CMK (cell line): ENCODE measurements at places on chromosomes 2 and 18.

DNA sequence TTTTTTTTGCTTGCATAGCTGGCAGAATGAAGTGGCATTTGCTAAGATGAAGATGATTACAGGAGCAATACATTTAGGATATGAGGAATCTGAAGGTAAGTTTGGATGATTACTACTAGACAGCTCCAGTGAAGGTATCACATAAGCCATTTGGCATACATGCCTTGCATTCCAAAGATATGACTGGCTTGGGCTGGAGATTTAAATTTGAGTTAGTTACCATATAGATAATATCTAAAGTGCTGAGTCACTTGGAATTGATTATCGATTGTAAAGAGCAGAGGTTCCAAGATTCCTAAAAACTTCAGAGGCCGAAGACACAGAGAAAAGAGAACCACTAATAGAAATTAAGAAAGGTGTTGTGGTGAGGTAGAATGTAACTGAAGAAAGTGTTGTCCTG, 1026.4 kb downstream of the DSC3 start:
- DNase-seq: no peak

GRCh38 chr2:186135686-186136085, 350.4 kb upstream of the ZC3H15 start:
- no peak for DNase-seq

DNA sequence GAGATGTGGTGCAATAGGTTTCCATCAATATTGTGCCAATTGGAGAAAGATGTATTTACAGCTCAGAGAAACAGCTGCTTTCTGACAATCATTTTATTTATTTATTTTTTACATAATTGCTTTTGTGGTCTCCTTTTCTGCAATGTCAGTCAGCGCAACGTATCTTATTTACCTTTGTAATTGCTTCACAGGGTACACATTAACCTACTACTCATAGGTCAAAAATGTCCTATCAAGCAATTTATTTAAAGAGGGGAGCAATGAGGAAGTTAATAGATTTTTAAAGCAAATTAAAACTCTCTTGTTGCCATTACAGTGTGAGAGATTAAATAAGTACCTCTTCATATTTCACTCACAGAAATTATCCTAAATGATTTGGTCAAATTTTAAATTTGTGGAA, 291.0 kb downstream of the CALCRL start:
- no peak for DNase-seq

DNA sequence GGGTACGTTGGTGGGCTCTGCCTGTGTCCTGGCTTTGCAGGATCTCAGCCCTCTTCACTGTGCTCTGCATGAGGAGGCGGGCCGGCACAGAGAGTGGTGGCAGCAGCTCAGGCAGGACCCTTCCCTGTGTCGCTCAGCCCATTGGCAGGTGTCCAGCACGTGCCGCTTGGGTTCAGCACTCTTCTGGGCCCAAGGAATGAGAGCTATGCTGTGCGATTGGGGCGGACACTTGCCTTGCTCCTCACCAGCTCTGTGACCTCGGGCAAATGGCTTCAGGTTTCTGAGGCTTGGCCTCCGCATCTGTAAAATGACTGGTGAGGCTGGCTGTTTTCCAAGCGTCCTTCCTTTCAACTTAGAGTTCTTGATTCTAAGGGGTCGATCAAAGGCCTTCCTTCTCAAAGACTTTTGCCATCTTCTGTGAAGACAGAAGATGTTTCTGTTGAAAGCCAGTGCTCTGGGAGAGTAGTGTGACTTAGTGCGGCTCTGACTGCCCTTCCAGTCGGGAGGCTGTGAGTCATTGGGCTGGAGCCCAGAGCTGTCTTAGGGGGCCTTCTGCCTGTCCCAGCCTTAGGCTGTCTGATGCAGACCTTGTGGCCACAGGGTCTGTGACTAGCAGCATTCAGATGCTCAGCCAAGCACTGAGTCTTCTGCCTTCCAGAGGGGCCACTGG, 35.6 kb downstream of the GLI2 start:
- DNase-seq: no peak

GRCh38 chr2:174593574-174594203, 3.9 kb downstream of the WIPF1 start:
- no peak for DNase-seq

DNA sequence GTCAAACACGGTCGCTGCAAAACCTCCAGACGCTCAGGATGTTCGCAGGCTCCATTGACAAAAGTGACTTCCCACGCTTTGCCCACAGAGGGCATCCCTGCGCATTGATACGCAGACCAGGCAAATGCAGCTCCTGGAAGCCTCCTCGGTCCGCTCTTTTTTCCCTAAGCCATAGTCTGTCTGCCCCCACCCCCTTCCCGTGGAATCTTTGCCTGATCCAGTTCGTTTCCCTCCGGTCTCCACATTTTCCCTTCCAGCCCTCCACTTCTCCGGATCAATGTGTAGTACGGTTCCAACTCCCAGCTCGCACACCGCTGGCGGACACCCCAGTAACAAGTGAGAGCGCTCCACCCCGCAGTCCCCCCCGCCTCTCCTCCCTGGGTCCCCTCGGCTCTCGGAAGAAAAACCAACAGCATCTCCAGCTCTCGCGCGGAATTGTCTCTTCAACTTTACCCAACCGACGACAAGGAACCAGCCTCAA, at the start of gene DCC:
Gene DCC (plus strand): TSS at position 307 of the 481 bp plus-strand sequence. CDS start 591 bp downstream, outside the sequence.
- no peak for DNase-seq

DNA sequence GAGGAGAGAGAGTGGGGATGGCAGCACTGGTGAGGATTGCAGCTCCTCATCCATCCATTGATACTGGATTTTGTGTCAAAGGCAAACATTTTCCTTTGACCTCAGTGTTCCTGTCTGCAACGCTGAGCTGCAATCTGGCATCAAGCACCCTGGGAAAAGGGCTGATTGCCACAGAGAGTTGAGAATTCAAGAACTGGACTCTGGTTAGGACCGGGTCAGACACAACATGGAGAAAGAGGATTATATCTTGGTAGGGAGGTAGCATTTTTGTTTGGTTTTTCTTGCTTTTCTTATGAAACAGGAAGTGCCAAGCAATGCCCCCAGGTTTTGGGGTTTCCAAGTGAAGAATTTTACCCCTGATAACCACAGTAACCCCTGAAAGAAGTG, 81.9 kb upstream of the PKDCC start:
- DNase-seq: no peak

GRCh38 chr18:61683856-61684255, 209.0 kb downstream of the RNF152 start:
- no peak for DNase-seq

GRCh38 chr2:238420878-238421694, 5.6 kb upstream of the ASB1 start:
- DNase-seq: peak; percentile 72

DNA sequence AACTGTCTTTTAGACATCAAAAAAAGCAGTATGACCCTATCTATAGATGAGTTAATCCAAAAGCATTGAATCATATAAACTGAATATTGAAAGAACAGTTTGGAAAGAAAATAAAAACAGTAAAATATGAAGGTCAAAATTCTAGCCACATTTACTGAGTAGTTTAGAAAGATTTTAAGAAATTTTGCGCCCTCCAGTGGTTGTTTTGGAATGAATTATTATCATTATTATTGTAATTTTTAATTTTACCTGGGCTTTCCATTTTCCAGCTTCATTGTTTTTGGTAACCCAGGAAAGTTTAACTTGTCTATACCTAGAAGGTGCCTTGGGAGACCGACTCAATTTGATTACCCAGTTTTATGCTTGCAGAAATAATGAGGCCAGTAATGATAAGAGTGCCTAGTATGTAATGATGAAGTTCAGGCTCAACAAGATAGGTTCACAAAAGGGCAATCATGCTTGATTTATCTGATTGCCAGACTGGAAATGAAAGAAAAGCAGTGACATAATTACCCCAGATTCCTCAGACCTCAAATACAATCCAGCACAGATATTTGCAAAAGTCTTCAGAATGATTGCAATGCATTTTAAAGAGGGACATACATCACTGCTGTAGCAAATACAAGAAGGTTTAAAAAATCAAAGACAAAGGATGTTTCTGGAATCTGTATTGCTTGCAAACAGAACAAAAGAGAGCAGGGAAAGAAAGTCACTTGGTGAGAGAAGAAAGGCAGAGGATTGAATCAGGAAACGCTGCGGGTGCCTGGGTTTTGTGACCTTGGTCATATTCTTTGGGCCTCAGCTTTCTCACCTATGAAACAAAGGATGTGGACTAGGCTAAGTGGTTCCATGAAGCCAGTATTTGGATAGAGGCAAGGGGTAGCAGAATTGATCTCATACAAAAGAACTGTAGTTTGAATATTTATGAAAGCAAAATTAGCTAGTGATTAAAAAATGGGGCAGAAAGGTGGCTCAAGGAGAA, 153.8 kb downstream of the MAP2 start:
- no peak for DNase-seq

- DNase-seq: no peak
These were observed 161.6 kb upstream of the TRIB2 start for GRCh38 chr2:12555012-12555645.

DNA sequence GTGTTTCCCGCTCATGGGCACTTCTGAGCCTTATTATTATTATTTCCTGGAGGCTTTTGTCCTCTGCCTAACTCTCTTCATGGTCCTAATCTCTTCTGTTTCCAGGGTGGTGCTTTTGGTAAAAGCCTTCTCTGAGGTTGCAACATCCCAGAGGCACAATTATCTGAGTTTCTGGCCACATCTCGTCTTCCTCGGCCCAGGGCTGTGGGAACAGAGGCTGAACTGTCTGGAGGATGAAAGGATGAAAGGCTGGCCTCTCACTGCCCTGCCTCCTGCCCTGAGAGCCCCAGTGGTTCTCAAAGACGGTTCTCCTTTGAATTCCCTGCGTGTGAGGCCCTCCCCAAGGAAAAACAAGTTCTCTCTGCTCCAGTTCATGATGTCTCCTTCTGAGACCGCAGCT, 13.8 kb downstream of the GYPC start:
- no peak for DNase-seq

- DNase-seq: no peak
These were observed 15.6 kb upstream of the CNDP1 start for GRCh38 chr18:74518456-74519295.

GRCh38 chr2:226760412-226761194, 39.0 kb downstream of the IRS1 start:
- no peak for DNase-seq
